Esophagus muscularis mucosa (tissue), 4 donors: ENCODE measurements at places on chromosomes 3 and 15. TPM values are rescaled to one million over a fixed set of nuclear protein-coding genes. Genes with fewer than 3 reads are reported as not detected.

The FRMD5 gene
- 0.83 TPM for total RNA-seq

The CDC25A gene
- 0.33 TPM for total RNA-seq

The FAM107A gene
- 35.7 TPM for total RNA-seq

The RGMA gene
- 312 TPM for total RNA-seq
